ENCODE measurements at places on chromosomes 2 and 18.

GRCh38 chr18:11587846-11588245 lies 21.6 kb upstream of the SLC35G4 start:
- no peak for DNase-seq

- no peak for DNase-seq
These were observed 22.7 kb upstream of the TFPI start for GRCh38 chr2:187576906-187577305.

DNA sequence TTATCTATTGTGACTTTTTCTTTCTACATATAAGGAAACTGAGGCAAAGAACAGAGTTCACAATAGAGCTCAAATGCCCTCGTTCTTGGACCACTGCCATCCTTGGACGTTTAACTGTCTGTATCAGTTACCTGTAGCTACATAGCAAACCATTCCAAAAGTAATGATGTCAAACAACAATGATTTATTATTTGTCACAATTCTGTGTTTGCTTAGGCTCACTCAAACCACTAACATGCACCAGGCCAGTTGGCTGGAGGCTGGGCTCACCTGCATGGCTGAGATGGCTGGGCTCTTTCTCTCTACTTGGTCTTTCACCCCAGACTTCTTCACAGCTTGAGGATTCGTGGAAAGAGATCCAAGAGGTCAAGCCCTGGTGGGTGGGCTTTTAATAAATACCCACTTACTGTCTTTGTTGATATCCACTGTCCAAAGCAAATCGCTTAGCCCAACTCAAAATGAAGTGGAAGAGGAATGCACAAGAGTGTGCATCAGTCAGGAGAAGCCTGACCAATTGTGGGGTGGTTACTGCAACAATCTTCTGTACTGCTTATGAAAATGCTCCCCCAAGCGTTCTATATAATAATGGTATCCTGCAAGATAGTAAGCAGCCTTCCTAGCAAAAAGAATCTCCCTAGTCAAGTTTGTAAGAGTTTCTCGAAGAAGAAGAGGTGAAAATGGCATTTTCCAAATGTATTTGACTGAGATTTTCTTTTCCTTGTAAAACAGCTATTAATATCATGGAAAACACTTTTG lies 163.5 kb upstream of the NT5C1B start:
- no peak for DNase-seq

- no peak for DNase-seq
These were observed 110.9 kb downstream of the LYPD6 start for GRCh38 chr2:149441255-149441654.

GRCh38 chr2:230230496-230231200 lies 5.1 kb downstream of the SP140 start:
- no peak for DNase-seq

DNA sequence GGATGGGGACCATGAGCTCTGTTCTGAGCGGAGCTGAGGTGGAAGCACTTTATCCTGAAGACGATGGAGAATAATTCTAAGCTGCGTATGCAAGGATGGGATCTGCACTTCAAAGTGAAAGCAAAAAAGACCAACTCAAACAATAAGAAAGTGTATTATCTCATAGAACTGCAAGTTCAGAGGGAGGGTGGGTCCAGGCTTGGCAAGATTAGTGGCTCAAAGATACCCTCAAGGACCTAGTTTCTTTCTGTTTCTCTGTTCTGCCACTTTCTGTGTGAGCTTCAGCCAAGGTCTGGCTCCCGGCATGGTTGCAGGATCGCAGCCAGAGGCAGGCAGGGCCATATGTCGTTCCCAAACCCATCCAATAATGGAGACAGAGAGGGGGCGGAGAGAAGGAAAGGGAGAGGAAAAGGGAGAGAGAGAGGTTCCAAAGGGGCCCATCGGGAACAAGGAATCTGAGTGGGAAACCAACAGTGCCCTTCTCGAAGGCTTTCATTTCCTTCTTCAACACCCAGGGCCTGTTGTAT lies 169.2 kb upstream of the NCK2 start:
- DNase-seq = no peak

DNA sequence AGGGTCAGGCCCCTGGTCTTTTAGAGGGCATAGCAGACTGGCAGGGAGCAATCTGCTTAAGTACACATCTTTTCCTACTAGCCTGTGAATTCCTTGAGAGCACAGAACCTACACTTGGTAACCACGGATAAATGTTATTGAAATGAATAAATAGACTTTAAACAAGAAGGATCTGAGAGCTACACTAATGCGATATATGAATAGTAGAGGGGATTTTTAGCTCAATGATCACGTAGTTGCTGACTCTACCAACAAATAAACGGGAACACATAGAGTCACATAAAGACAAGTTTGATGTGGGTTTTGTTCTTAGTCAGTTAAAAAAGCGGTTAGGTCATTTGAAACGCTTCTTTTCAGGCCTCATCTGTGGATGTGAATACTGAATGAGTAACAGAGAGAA lies 290.3 kb upstream of the CCDC68 start:
- no peak for DNase-seq

- DNase-seq = no peak
These were observed 62.5 kb downstream of the MEP1B start for GRCh38 chr18:32252141-32252860.

GRCh38 chr2:174072069-174072468 lies 106.9 kb upstream of the SP3 start:
- DNase-seq = no peak

DNA sequence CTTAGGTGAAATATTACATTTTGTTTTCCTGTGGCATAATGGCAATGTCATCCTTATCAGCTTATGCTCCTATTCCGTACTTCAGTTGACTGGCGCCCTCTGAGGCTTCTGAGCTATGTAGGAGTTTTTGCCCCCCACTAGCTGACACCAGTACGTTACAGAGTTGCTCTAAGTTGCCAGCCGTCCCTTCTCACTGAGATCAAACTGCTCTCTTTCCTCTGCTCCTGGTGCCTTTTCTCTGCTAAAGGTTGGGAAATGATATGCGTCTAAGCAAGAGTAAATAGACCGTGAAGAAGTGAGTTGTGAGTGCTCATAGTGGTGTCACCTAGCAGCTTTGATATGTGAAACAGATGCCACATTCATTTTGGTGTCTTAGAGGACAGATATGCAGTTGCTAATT lies 99.2 kb downstream of the RAPGEF4 start:
- DNase-seq = no peak

- DNase-seq = peak; percentile 45
These were observed 70.5 kb upstream of the RTN4 start for GRCh38 chr2:55120634-55121359.

- DNase-seq = no peak
These were observed 15.7 kb downstream of the FAM98A start for GRCh38 chr2:33583194-33583938.

DNA sequence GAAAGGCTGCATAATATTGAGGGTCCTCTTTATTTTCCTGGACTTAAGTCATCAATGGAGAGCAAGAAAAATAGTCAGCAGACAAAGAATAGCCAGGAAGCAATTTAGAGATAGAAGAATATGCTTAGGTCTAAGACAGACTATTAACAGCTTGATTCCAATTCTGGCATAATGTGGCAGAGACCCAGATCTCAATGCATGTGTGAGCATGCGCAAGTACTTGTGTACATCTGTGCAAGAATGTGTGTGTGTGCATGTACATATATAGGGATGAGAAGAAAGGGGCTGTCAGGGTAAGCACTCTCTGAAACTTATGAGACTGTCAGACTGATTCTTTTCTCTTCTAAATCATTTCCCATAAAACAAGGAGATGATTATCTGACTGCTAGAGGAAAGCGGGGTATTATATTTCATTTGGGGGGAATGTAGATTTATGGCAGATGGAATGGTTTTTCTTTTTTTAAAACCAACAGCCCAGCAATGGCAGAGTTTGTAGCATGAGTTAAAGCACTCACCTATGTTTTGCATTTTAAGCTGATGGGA lies 381.3 kb upstream of the SPRED2 start:
- no peak for DNase-seq

DNA sequence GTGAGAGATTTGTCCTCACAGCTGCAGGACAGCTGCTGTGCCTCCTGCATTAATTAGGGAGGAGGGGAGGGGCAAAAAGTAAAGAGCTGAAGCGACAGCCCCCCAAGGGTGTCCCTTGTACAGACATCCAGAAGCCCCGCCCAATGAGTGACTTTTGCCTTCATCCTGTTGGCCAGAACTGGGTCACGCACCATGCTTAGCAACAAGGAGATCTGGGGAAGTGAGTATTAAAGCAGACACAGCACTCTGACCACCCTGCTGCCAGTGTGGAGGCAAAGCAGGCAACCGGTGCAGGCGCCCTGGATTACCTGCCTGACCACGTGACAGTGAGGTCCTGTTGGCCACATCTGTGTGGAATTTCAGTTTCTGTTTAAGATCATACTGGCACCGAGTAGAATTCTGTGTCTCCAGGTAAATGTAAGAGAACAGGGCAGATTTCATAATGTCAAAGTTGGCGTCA lies 21.5 kb upstream of the BIN1 start:
- no peak for DNase-seq

DNA sequence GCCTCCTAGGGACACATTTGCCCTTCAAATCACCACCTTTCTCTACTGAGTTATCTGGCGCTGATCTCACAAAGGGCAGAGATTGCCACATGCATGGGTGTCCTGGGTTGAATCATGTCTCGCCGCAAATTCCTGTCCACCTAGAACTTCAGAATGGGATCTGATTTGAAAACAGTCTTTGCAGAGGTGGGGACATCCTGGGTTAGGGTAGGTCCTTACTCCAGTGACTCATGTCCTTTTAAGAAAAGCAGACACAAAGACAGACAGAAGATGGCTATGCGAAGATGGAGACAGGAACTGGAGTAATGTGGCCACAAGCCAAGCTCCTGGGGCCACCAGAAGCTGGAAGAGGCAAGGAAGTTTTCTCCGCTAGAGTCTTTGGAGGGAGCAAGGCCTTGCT lies 197.4 kb upstream of the SMIM21 start:
- no peak for DNase-seq

GRCh38 chr2:177433402-177433801 lies 40.8 kb downstream of the AGPS start:
- no peak for DNase-seq

DNA sequence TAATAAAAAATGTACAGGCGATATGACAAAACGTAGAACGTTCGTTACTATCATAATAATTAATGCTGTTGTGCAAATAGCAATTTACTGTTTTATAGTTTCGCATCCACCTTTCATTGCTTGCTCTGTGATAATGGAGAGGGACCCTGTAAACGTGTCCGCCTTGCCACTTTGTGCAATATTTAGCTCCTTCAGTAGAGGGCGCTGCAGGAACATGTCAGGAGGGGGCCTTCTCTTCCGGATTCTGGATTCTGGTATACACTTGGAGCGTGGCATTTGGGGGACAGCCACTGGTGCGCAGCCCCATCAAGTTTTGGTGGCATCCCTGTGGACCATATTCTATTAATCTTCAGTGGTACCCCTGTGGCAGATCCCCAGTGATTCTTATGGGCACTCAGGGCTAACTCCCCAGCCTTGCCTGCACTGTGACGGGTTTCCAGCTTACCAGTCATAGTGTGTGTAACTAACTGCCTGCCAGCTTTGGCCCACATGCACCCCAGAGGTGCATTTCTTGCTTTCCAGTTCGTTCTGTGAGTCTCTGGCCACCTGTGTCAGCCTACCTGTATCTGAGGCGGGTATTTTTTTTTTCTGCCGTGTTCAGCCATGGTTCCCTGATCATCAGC lies 140.3 kb downstream of the CYRIA start:
- no peak for DNase-seq

DNA sequence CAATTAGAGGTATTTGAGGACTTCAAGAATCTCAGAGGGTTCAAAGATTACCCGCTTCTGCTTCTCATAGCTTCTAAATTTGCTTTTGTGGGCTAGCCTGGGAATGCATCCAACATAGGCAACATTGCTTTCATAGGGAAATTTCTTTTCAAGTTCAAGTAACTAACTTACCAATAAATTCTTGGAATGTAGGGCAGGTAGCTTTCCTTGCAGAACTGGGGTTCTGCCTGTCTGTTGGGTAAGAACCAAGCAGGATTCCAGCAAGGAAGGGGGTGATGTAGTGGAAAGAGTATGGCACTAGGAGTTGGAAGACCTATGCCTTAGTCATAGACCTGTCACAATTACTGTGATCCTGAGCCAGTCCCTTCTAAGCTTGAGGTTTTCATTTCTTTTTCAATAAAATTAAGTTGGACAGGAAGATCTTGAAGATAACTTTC lies 164.1 kb downstream of the FHOD3 start:
- no peak for DNase-seq

- DNase-seq = no peak
These were observed 1345.1 kb downstream of the SUCLG1 start for GRCh38 chr2:83113953-83114352.

DNA sequence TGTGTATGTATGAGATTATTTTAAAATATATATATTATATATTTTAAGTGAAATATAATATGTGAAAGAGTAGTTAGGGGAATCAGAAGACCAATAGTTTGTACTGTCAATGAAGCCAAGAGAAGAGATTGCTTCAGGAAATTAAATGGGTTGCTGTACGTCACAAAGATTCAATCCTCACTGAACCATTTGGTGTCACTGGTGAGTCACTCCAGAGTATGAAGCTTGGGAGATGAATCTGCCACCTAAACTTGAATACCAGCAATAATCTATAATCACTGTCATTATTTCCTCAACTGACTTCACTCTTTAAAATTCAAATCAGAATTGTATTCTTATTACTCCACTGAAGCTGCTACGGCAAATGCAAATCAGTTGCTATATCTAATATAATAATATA lies 41.9 kb upstream of the SCN9A start:
- DNase-seq = no peak

DNA sequence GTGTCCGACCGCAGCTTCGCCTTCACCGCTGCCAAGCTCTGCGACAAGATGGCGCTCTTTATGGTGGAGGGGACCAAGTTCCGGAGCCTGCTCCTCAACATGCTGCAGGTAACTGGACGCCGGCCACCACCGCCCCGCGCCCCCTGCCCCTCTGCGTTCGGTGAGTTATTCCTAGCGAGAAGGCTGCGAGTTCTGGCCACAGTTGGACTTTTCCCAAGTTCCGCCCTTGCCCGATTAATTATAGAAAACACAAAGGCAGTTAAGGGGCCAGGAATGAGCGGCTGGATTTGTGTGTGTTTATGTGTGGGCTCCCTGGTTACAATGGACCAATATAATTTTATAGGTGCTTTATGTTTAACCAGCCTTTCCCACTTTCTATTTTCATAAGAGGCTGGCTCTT lies 189.2 kb downstream of the SMAD7 start:
- DNase-seq = no peak
